RPMI8226 (cell line): ENCODE measurements at places on chromosomes 11 and 22.
A peak's percentile ranks its signal among the peaks of the same experiment; 100 is the strongest.

GRCh38 chr22:39773976-39774539, 119.5 kb downstream of the ENTHD1 start:
- DNase-seq, result no peak

GRCh38 chr22:49966774-49967705, 6.5 kb downstream of the PIM3 start:
- DNase-seq, result peak; percentile 90

GRCh38 chr11:74306435-74307175, 4.8 kb downstream of the P4HA3 start:
- no peak for DNase-seq

- DNase-seq, result no peak
Measured at GRCh38 chr11:79208126-79208525, 232.7 kb downstream of the TENM4 start.

GRCh38 chr22:48864748-48865147, 962.9 kb downstream of the BRD1 start:
- no peak for DNase-seq

- DNase-seq, result no peak
Measured at GRCh38 chr22:17772958-17773605, 1.2 kb downstream of the BID start.

- no peak for DNase-seq
Measured at GRCh38 chr11:90468923-90469322, 246.1 kb upstream of the CHORDC1 start.

DNA sequence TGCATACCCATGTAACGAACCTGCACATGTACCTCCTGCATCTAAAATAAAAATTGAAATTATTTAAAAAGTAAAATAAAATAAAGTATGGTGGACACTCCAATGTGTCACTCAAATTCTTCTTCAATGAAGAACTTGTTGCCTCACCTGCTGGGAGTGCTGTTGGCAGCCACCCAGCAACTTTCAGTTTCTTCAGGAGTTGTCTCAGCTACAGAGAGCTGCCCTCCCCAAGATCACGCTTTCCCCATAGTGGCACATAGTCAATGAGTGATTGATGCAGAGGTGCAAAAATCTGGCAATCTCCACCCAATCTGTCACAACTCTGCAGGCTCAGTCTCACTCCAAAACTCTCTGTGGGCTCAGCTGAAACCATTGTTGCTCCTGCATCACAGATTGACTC, 92.3 kb upstream of the C11orf87 start:
- DNase-seq, result peak; percentile 29

DNA sequence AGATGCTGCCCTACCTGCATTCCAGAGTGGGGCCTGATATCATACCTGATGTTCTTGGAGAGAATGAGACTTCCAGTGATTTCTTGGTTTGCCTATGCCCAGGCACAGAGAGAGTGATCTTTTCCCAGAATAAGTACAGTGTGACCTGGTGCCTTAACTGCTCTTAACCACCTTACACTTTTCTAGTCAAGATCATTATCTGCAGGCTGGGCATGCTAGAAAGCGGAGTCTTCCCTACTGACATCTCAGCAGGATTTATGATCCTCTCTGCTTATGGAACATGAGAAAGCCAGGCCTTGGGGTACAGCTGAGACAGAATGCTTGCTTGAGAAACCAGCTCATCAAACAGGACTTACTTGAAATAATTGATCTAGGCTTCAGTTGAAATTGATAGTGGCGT, 53.1 kb downstream of the APIP start:
- no peak for DNase-seq

GRCh38 chr11:72637926-72638325, 36.3 kb downstream of the PDE2A start:
- no peak for DNase-seq

- DNase-seq, result no peak
Measured at GRCh38 chr11:108037211-108037610, 28.5 kb downstream of the CUL5 start.

DNA sequence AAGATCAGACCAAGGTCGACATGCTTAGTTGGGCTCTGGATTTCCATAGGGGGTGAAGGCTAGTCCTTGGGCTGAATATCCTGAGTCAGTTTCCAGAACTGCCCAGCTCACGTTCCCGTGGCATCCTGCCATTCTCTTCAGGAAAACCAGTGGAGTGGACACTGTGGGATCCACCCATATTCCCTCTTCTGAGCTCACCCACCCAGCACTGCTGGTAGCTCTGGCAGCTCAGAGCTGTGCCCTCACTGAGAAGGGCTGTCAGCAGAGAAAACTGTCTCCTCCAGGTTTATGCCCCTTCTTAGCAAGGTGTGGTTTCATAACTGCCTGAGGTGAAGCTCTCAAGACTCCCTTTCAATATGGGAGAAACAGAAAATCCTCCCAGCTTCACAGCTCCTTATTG, 111.7 kb downstream of the GGTLC2 start:
- peak; percentile 19 for DNase-seq

DNA sequence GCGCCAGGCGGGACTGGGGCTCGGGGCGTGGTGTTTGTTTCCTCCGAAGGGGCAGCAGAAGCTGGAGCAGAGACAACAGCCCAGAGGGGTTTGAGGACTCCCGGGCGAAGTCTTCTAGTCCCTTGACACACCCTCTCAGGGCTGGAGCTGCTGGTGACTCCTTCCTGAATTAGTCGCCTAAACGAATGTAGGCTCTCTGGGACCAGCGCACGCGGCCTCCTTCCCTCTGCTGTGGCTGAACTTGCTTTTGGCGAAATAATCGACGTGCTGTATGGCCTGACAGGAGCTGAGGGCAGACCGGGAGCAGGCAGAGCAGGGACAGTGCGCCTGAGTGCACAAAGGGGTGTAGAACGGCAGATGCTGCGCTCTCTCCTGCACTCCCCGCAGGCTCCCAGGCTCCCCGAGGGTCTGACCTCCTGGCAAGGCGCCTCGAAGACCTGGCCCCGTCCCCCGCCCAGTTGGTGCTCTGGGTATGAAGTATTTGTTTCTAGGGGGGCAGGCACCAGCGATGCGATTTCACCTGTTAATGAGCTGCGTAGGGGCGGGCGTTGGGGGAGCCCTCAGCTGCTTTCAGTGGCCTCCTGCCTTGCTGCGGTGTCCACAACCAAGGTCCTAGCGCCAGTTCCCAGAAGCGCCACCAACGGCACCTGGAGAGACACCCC, 5.3 kb downstream of the SLC17A6 start:
- no peak for DNase-seq
